ENCODE measurements at places on chromosomes 3 and 15. TPM values are rescaled to one million over a fixed set of nuclear protein-coding genes. Genes with fewer than 3 reads are reported as not detected.
A peak's percentile ranks its signal among the peaks of the same experiment; 100 is the strongest.

DNA sequence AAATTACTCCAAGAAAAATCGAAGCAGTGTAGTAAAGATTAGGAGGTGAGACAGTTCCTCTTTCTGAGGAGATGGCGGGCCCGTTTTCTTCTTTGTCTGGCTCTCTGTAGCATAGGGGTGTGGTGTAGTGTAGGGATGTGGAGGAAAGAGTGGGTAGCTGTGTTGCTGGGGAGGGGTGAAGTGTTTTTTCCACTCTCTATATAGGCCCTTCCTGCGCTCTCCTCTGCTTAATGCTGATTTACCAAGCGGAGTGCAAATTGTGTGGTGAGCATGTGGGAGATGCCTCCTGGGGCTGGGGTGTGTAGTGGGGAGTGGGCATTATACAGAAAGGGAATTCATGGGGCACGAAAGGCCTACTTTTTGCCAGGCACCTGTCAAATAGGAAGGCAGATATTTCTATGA lies 94.9 kb downstream of the ST6GAL1 start:
- DNase-seq = no peak

EPHB3 gene
- total RNA-seq = 4.9 TPM

- no peak for DNase-seq
Measured at GRCh38 chr3:187255314-187255713, 36.2 kb downstream of the MASP1 start.

- no peak for DNase-seq
Measured at GRCh38 chr15:67066959-67067853, 1.8 kb downstream of the SMAD3 start.

- no peak for DNase-seq
Measured at GRCh38 chr15:60643555-60643954, 164.6 kb upstream of the ICE2 start.

- peak; percentile 54 for DNase-seq
Measured at GRCh38 chr15:52180196-52180835, 10.9 kb downstream of the GNB5 start.

ITGB5 gene
- 93.1 TPM for total RNA-seq

- no peak for DNase-seq
Measured at GRCh38 chr3:11136116-11136515, 18.2 kb upstream of the HRH1 start.

All from lower lobe of right lung (tissue), 2 donors.